ENCODE measurements at places on chromosomes 1 and 21.

- DNase-seq: no peak
These were observed 599 bp upstream of the TMEM240 start for GRCh38 chr1:1540818-1541628.

- DNase-seq: no peak
These were observed 7.5 kb downstream of the DMAP1 start for GRCh38 chr1:44220755-44221154.

- no peak for DNase-seq
These were observed 472.3 kb upstream of the VAMP3 start for GRCh38 chr1:7298749-7299151.

- DNase-seq: no peak
These were observed 9.7 kb upstream of the FMOD start for GRCh38 chr1:203360547-203361185.

Measured in NCI-H2081 treated with DMSO at 0.1 percent for 48 hours (cell line).